Activated CD8-positive, alpha-beta memory T cell treated with anti-CD3 and anti-CD28 coated beads, Interleukin-2, amount 10 ng/mL, durations not matched to agents 7 days and 5 days (primary cell): ENCODE measurements at places on chromosomes 12 and 14.

- DNase-seq, result no peak
Observed at GRCh38 chr12:90842477-90842876, 112.5 kb downstream of the CCER1 start.

DNA sequence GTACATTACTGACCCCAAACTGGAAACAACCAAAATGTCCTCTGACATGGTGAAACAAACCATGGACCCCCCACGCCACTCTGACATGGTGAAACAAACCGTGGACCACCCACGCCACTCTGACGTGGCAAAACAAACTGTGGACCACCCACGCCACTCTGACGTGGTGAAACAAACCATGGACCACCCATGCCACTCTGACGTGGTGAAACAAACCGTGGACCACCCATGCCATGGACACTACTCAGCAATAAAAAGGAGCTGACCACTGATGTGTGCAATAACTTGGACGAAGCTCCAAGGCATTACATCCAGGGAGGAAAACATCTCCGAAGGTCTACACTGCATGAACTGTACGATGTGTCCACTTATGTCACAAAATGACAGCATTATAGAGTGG, 3.1 kb upstream of the GOLGA3 start:
- DNase-seq, result no peak

DNA sequence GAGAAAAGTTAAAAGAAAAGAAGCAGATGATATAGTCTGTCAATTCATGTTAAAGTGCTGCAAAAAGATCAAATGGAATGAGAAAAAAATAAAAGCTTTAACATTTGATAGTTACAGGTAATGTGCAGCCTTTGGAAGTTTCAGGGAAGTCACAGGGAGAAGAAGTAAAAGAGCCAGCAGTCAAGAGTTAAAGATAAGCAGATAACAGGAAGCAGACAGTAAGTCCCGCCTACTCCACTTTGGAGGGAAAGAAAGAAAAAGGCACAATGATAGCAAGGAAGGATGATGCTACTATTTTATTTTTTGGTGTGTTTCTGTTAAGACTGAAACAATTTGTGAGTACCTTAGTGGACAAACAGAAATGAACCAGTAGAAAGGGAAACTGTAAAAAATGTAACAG, 111.1 kb upstream of the KRR1 start:
- no peak for DNase-seq

DNA sequence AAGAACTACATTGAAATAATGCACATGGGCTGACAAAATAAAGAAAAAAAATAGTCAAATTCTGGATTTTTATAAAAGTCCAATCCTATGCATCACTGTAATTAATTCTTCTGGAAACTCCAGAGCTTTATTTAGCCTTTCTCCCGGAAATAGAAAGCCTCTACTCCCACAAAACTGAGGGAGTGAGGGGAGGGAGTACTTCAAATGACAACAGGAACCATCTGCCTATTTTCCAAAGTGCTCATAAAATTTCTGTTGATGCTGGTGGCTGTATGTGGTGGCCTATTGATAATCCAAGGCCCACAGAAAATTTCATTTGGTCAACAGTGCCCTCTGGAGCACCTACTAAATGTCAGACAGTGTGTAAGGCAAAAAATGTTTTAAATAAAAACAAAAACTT, 64.6 kb downstream of the KIF21A start:
- no peak for DNase-seq

GRCh38 chr14:99430491-99430890, 50.2 kb downstream of the SETD3 start:
- no peak for DNase-seq

- DNase-seq, result no peak
Observed at GRCh38 chr14:23160924-23161522, 22.4 kb downstream of the SLC7A8 start.

DNA sequence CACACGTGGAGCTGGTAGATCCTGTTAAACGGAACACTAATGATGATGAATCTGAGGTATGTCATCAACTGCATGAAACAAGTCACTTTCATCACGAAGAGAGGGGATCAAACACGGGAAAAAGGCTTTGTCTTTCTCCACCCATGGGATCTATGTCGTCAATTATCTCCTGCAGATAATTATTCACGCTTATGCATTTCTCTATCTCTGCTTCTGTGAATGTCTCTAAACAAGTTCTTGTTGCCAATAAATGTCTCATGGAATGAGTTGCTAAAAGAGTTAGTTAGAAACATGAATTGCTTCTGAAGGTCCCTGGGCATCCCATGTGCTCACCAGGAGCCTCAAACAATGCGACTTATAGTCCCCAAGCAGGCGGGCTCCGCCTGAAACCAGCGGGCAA, 1228.2 kb upstream of the TMEM132C start:
- DNase-seq, result no peak

DNA sequence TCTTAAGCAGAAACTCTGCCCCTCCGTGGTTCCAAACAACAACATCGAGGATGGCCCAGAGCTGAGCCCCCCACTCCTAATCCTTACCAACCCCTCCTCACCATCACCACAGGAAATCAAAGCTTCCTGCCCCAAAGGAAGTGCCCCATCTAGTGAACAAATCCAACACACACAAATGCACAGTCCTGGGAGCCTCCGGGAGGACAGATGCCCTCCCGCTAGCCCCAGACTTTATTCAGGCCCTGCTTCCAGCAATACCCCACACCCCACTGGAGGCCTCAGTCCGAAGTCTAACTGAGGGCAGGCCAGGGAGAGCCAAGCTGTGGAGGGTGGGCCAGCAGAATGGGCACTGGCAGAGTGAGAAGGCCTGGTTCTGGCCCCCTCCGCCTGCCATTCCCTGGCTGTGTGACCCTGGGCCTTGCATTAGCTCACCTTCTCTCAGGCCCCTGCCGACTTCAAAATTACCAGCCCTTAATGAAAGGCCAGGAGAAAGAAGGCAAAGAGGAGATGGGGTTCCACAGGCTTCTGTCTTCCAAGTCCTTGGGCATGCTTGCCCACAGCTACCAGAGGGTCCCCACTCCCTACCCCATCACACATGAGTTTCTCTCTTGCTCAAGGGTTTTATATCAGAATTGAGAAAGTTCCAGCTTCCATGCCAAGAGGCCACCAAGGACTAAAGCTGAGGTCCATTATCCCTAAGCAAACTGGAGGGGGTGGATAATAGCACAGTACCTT, 2.3 kb downstream of the HDAC7 start:
- DNase-seq, result peak; percentile 50

GRCh38 chr12:27975222-27976136, 2.9 kb upstream of the PTHLH start:
- no peak for DNase-seq

DNA sequence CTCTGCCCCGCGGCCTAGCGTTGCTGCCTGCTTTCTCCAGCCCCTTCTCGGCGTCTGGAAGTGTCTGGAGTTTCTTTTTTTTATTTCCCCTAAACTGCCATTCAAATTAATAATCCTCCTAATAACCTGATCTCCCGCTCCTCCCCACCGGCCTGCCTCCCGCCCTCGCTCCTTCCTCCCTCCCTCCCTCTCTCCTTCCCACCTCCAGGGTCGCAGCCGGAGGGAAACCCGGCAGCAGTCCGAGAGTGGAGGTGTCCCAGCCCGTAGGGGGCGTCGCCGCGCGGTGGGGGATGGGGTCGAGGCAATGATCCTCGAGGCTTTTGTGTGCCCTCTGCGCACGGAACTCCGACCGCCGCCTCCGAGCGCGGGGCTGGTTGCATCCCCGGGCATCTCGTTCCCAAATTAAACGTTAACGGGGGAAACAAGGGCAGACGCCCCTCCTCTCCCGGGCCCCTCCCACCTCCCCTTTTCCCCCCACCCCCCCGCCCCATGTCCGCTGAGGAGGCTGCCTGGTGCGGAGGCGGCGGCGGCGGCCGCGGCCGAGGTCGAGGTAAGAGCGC, 1.0 kb upstream of the SOCS2 start:
- DNase-seq, result peak; percentile 81

GRCh38 chr12:113021500-113021899, 35.0 kb upstream of the DTX1 start:
- DNase-seq, result no peak

DNA sequence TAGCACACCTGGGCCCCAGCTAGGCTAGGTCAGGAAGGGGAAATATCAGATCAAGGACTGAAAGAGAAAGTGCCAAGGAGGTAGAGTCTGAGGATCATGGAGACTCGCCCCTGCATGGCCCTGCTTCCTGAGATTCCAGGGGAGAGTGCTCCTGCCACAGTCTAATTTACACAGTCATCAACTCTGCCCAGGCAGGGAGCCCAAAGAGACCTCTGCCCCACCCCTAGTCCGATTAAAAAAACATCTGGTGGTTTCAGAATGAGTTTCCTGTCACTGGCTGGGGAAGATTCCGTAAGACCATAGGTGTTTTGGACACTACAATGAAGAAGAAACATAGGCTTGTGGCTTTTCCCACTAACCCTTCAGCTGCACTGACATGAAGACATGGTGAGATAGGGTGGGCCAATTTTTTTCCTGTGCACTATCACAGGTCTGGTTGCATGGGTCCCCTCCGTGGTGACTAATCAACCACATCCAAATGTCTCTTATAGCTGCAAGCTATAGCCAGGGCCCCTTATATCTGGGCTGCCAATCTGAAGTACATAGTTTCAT, 31.5 kb upstream of the GZMB start:
- DNase-seq, result peak; percentile 91

DNA sequence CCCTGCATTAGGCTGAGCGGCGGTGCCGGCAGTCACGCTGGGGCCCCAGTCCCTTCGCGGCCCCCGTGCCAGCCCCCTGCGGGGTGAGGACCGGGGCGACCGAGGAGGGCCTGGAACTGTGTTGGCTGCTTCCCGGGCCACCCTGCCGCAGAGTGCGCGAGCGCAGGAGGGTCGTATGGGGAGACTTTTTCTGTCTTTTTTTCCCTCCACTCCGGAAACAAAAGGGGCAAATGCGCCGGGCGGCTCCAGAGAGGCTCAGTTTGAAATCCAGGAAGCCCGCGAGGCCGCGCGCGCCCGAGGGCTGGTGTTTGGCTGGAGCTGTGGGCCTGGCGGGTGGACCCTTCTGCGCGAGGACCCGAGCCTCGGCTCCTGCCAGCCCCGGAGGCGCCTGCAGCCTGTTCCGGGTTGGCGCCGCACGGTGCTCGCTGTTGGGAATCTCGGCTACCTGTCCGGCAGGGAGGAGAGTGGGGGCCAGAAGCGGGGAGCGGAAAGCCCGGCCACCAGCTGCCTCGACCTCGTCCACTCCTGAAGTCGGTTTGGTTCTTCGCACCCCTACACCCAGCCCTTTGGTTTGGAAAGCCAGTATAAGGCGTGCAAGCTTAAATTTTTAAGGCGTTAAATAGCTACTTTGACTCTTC, 638 bp downstream of the PLEKHG3 start:
- DNase-seq, result no peak

GRCh38 chr12:122099280-122099749, 20.8 kb downstream of the MLXIP start:
- no peak for DNase-seq

- DNase-seq, result no peak
Observed at GRCh38 chr12:30457621-30458289, 237.9 kb downstream of the IPO8 start.

- DNase-seq, result no peak
Observed at GRCh38 chr14:99879401-99880295, 86.4 kb downstream of the EML1 start.

GRCh38 chr14:87638196-87638595, 354.8 kb downstream of the GALC start:
- no peak for DNase-seq

DNA sequence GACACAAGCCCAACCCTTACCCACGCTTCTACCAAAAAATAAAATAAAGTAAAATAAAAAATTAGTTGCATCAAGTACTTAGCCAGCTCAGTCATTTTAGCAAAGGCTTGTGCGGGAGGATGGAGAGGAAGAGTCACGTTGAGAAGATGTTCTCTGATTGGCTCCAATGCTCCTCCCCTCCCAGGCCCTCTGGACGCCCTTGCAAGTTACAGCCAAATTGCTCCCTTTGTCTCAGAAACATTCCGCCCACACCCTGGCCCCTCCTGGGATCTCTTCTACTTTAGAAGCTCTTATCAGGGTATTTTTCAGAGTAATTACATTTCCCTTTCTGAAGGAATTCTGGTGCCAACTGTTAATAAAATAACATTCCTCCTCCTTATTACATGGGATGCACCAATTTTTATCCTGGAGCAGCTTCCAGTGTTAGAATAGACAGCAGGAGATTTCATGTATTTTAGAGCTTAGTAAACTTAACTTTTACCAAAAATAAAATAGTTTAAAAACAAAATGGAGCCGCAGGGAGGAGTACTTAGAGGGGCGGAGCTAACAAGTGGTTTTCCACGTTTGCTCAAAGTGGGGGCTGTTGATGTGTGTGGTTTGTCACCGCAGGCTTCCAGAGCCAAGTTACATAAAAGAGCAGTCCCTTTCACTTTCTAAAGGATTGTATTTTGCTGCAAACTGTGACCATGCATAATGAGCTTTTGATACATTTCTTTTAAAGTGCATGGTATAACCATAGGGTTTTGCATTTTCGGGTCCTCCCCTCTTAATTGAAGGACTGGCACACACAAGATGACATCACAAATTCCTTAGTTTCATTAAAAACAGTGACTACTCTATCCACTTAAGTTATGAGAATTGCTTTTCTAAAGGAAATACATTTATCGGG, 71.7 kb upstream of the RAP1B start:
- peak; percentile 77 for DNase-seq

DNA sequence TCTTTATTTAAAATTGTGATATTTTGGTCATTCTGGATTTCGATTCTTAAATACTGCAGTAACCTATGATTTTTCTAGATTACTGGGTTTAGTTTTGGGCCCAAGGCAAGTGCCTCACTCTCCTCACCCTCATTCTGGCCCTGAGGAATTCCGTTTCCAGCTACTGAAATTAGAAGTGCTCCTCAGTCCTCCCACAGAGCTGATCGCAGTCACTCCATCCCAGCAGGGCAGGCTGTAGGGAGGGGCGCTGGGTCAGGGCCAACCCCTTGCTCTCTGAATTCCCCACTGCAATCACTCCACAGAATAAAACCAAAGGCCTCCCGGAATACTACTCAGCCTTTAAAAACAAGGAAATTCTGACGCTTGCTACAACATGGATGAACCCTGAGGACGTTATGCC, 66.5 kb upstream of the DIO3 start:
- no peak for DNase-seq

- DNase-seq, result peak; percentile 86
Observed at GRCh38 chr12:123223241-123223668, 9.7 kb downstream of the MPHOSPH9 start.

- no peak for DNase-seq
Observed at GRCh38 chr12:67881565-67881964, 107.7 kb upstream of the IFNG-AS1 start.

DNA sequence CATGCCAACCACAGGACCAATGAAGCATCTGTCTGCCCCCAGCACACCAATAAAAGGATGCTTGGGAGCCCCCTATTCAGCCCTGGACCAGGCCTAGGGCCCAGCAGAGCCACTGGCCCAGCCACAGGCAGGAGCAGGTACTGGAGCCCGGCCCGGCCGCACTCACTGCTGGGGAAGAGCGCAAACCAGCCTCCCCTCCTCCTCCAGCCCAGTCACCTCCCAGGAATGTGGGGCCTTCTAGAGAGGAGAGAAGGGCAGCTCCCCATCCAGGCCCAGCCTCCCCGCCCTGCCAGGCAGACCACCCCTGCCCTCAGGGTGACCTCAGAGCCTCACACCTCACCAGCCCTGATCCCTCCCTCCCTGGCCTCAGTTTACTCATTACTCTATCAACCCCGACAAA, 56.2 kb downstream of the CCNK start:
- DNase-seq, result no peak

GRCh38 chr14:91400696-91401095, 16.9 kb downstream of the CCDC88C start:
- no peak for DNase-seq
